GM23338 (cell line): ENCODE measurements at places on chromosomes 4 and X. TPM values are rescaled to one million over a fixed set of nuclear protein-coding genes. Genes with fewer than 3 reads are reported as not detected.

NUDT11 gene
- 25.0 and 27.5 TPM in 2 replicates for polyA plus RNA-seq

MTMR8 gene
- 3.4 and 5.6 TPM in 2 replicates for polyA plus RNA-seq

SFRP2 gene
- 286 and 295 TPM in 2 replicates for polyA plus RNA-seq

RENBP gene
- polyA plus RNA-seq = 1.5 and 2.0 TPM in 2 replicates

SASH3 gene
- polyA plus RNA-seq = 0.18 and 0.26 TPM in 2 replicates

TEX11 gene
- polyA plus RNA-seq = 0.28 and 0.60 TPM in 2 replicates

PNCK gene
- polyA plus RNA-seq = 3.0 and 3.5 TPM in 2 replicates

LONRF3 gene
- not detected in 2 replicates for polyA plus RNA-seq

ZNF674 gene
- 2.6 and 3.0 TPM in 2 replicates for polyA plus RNA-seq

ERCC6L gene
- 8.3 and 11.3 TPM in 2 replicates for polyA plus RNA-seq

RHOXF2B gene
- polyA plus RNA-seq = not detected in 2 replicates

TXK gene
- polyA plus RNA-seq = 0.40 TPM in 1 of 2 replicates, not detected in the other

PPEF2 gene
- polyA plus RNA-seq = not detected in 2 replicates

SYP gene
- 2.5 and 3.7 TPM in 2 replicates for polyA plus RNA-seq

UGT2A1 gene
- not detected in 2 replicates for polyA plus RNA-seq

F9 gene
- polyA plus RNA-seq = not detected in 2 replicates
